ENCODE measurements at places on chromosomes 5 and 9.

DNA sequence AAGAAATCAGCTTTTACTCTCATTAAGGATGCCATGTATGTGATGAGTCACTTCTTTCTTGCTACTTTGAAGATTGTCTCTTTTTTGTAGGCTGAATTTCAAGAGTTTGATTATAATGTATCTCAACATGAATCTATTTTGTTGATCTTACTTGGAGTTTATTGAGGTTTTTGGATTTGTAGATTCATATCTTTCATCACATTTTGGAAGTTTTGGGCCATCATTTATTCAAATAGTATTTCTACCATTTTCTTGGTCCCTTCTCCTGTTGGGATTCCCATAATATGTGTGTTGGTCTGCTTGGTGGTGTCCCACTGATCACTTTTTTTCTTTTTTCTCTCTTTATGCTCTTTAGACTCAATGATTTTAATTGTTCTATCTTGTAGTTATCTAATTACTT is 116.3 kb downstream of the CNTLN start:
- DNase-seq = no peak

- DNase-seq = no peak
Observed at GRCh38 chr5:77355080-77355479, 137.0 kb downstream of the WDR41 start.

GRCh38 chr5:73273379-73274050 is 100.5 kb downstream of the TMEM174 start:
- no peak for DNase-seq

DNA sequence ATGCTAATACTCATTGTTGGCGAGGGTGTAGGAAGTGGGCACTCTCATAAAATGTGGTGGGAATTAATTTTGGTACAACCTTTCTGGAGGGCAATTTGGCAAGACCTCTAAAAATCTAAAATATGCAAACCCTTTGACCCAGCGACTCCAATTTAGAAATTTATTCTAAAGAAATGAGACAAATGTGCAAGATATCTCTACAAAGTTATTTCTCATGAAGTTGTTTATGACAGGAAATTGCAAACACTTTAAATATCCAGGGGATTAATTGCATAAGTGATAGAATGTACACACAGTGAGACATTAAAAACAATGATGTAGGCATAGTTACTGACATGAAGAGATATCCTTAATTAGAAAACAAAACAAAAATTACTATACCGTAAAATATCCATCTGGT is 246.3 kb upstream of the MAP3K1 start:
- no peak for DNase-seq

GRCh38 chr9:106467865-106468164 is 395.2 kb upstream of the ZNF462 start:
- no peak for DNase-seq

GRCh38 chr5:157602505-157602904 is 26.9 kb upstream of the ADAM19 start:
- DNase-seq = no peak

GRCh38 chr5:134568761-134569695 is 43.6 kb downstream of the JADE2 start:
- DNase-seq = no peak

DNA sequence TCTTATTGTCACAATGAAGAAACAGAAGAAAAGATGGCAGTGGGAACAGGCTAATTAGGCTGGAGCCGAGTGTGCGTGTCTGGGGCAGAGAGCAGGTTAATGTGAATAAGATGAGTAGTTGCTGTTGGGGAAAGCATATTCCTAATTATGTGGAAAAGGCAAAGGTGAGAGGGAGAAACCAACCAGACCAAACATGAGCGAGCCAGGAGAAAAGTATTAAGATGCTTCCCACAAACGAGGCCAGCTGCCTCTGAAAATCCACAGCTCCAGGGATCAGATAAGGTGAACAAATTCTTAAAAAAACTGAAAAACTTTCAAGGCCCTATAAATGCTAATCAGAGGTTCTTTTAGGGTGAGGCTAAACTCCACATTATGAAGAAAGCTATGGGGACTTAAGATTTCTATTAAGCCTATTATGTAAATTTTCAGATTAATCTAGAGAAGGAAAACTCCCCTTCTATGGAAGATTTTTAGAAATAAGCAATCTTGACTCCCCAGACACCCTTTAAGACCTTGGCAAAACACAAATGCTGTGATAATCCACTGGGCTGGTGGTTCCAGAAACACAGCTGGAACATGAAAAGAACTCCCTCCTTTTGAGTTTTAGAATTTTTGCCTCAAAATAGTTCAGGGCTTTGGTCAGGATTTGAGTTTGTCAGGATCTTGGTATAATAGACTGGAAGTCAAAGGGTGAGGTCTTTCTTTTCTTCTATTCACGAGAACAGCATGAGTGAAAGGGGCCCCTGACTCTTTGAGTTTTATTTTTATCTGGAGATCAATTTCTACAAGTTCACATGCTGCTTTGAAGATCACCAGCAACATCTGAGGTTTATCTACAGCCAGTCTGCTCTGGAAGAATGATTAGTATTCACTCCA is 238.1 kb downstream of the SPOCK1 start:
- DNase-seq = no peak

GRCh38 chr9:107480386-107480789 is 9.2 kb downstream of the KLF4 start:
- DNase-seq = no peak

GRCh38 chr9:77649109-77649812 is 1.1 kb upstream of the GNA14 start:
- no peak for DNase-seq

DNA sequence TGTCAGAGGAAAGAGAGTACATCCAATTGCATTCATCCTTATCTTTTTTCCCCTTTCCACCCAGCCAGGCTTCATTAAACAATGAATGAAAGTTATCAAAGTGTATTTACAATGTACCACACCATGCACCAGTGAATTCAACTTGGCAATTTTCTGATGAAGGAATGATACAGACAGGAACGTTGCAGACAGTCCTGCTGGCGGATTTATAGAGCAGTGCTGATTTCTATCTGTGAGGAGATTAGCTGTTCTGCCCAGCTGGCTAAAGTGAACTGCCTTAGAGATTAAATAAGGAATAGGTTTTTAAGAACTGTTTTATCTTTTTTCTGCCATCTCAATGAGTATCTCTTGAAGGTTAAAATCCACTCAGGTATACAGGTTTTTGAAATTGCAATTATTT is 403.9 kb downstream of the CDH18 start:
- no peak for DNase-seq

DNA sequence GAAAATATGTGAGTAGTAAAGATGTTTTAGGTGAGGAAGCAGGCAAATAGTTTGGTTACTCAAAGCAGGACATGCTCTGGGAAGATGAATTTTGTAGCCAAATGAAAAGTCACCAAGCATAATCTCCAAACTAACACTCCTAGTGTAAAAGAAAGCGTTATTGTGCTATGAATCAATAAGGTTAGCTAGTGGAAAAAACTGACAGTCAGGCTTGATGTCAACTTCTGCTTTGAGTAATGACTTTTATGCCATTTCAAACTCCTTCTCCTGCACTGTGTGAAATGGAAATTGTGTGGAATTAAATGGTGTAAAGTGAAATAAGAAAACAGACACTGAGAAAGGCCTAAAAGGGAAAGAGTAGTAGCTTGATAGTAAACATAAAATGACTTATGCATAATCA is 637.2 kb upstream of the DMAC1 start:
- no peak for DNase-seq

DNA sequence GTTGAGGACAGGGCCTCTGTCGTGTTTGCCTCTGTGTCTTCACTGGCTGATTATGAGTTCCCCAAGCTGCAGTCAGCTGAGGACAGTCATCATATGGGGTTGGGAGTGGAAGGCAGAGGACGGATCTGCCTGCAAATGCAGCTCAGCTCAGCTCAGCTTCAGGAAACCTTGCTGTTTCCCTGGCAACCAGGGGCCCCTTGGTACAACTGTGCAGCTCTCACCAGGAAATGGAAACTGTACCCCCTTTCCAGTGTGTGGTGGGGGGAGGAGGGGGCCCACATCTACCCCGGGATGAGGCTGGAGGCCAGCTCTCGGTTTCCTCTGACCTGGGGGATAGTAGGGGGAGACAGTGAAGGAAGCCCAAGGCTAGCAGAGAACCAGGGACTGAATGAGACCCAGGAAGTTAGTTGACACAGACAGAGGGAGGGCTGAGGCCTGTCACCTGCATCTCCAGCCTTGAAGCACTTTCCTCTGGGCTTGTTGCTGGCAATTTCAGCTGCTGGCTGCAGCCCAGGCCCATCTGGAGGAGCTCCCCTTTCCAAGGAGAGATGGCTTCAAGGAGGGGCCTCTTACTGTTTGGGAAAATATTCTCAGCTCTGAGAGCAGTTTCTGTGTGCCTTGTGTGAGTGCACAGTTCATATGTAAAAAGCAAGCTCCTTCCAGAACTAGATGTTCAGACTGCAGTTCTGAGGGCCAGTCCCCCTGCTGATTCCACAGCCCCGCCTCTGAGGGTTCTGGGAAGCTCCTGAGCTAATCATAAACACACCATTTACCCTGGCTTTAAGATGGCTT is 6.9 kb downstream of the ANXA6 start:
- no peak for DNase-seq

GRCh38 chr5:77449981-77450380 is 42.1 kb downstream of the WDR41 start:
- no peak for DNase-seq

DNA sequence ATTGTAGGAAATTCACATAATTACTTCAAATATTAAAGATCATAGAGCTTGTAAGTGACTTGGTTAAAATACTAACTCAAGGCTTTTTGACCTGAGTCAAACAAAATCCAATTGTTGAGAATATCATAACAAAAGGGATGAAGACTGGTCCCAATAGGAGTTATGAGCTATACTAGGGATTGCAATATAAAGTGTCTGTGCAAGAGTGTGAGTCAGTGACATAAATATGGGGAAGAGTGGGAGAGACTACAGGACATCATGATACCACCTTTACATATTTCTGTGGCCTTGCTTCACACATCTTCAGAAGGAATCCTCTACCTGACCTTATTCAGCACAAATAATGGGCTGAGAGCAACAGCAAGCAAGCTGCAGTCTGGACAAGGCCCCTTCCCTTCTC is 180.9 kb upstream of the SLC24A2 start:
- DNase-seq = no peak

DNA sequence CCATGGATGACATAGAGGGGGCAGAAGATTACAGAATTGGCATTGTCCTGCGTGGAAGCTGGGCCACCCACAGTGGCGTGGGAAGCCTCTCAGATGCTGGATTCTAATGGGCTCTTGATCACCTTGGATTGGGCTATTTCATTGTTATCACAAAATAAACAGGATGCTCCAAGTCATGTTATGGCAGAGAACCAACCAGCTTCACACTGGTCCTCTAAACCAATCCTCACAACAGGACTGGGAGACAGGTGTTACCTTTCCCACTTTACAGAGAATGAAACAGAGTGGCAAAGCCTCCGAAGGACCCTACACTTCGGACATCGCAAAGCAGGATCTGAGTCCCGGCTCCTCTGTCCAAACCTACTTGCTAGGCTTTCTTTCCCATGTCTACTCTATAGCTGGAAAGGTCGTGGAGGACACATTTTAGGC is 455 bp upstream of the SMIM3 start:
- DNase-seq = no peak

DNA sequence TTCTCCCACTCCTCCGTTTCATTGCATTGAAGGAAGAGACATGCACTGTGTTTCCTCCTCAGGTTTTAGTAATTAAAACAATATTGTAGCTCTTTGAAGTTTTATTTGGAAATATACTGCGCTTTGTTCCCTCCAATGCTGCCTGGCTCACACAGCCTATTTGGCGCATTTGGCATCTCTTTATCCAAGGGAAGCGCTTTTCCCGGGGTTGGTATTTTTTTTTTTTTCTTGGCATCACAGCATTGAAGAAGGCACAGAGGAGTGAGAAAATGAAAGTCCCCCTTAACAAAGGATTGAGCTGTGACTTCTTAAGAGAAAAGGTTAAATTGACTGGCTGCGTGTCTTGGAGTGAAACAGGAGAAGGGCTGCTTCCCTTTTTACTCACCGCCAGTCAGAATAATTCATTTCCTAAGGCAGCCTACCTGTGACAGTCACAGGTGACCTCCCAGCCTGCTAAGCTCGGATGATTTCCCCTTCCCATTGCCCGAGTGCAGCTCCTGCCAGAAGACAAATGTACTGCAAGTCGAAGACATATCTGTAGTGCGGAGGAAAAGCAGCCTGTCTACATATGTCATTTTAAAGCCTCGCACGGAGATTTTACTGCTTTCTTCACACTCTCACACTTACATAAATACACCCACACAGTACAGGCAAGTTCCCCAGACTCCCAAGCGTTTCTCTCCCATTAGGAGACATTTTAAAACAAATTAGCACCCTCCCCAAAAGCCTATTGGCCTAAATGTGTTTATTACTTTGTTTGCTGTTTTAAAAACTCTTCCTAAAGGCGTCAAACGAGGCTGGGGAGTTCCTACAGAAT is 665.5 kb upstream of the ZNF608 start:
- DNase-seq = no peak

DNA sequence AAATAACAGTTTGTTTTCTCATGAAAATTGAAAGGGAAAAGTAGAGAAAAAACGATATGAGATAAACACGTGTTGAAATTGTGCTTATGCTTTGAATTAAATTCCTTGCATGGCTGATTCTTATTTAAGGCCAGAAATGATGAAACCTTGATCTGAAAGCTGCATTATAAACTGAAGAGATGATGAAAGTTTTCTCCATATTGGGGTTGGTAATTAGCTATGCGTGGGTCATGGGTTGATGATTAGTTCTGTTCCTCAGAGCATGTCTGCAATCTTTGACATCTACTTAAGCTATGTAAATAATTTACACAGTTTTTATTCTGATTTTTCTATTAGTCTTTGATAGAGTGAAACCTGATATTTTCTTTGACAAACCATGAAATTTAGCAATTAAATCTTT is 264.1 kb downstream of the CD180 start:
- no peak for DNase-seq

DNA sequence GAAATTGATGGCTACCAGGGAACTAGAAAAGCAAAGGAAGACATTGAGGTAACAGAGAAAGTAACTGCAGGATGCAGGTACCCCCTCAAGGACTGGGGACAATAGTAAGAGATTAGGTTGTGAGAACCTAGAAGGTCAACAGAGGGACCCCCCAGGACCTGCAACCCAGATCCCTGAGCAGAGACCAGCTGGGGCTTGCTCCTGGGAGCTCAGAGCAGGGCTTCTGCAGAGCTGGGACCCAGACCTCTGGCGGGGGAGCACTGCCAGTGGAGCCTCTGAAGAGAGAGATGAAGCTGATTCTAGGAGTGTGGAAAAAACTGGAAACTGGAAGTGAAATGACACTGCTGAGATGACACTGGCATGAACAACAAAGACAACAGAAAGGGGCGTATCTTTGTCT is 17.2 kb downstream of the MORN5 start:
- DNase-seq = no peak

DNA sequence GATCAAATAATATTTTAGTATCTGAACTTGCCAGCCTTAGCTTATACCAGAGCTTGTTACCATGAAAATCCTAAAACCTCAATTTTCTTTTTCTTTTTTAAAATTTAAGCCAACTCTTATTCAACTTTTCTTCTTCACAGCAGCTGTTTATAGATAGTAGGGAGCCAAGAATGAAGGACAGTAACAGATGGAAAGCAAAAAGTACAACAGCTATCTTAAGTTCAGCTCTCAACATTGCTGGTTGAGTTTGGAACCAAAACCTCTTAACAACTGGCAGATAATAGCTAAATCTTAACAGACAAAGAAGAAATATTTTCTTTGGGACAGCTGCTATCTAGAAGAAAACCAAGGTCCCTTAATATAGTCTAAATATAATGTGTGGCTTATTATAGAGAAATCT is 74.7 kb downstream of the PJA2 start:
- DNase-seq = no peak

GRCh38 chr9:703392-703791 is 138.1 kb upstream of the DMRT1 start:
- no peak for DNase-seq

GRCh38 chr9:71911061-71911907 is at the start of the genes ABHD17B and C9orf85:
ABHD17B (minus strand) TSS chr9:71911193; CDS start chr9:71875080, 36,113 bp downstream.
C9orf85 (plus strand) TSS chr9:71911639; CDS start chr9:71911735, 96 bp downstream.
- peak; percentile 100 for DNase-seq
